NCI-H774 (cell line): ENCODE measurements at places on chromosomes 4 and X.

- DNase-seq, result no peak
These were observed 580.8 kb upstream of the AMOT start for GRCh38 chrX:113421432-113421831.

DNA sequence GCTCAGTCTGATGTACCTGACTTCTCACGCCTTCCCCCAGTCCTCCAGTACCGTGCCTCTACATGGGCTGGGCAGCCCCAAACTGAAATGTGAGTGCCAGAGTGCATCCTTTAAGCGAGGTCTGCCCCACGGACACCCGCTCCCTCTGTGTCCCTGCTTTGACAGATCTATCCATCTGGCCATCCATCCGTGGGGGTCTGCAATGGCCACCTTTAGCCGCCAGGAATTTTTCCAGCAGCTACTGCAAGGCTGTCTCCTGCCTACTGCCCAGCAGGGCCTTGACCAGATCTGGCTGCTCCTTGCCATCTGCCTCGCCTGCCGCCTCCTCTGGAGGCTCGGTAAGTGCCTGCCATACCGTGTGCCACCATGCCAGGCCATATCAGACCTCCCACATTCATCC lies 827 bp downstream of the PORCN start:
- DNase-seq, result no peak

DNA sequence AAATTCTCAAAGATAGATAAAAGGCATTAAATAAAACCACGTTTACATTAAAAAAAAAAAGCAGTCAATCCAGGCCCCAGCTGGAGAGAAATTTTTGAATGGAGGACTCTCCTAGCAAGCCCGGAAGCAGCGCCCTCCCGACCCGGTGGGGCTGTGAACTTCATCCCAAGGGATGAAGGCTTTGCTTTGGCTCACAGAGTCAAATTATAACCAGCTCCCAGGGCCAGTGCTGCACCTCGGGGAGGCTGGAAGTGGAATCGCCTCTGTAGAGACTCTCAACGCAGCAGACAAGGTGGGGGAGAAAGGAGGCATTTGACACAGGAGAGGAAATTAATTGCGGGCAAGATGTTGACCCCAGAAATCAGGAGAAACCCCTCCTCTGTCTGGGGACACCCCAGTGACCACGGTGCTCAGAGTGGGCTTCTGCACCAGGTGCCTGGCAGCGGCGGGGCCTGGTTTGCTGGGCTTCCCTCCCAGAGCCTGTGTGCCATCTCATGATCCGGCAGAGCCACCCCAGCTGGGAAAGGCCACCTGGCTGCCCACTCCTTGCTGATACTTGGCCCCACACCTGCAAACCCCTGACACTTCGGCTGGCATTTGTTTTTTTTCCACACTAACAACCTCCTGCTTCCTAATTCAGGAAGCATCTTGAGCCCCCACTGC lies 71.7 kb downstream of the ABLIM2 start:
- DNase-seq, result no peak

- DNase-seq, result no peak
These were observed 605.0 kb downstream of the GABRG1 start for GRCh38 chr4:45518832-45519231.

DNA sequence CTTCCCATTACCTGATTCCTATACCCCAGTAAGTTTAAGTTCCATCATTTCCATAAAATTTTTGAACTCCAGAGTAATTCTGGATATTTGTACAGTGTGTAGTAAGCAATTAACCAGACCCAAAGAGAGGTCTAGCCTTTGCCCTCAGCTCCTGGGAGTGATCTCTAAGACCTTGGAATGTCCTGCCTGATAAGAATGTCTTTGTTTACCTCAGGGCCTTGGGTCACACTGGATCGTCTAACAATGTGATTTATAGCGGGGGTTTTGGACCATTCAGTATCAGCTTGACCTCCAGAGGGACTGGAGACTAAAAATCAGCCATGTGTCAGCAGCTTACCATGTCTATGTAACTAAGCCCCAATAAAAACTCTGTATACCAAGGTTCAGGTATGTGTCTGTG lies 330.9 kb upstream of the PPP1R2C start:
- DNase-seq, result no peak

- peak; percentile 30 for DNase-seq
These were observed 41.4 kb downstream of the SRPX2 start for GRCh38 chrX:100685284-100685996.
